T-cell (primary cell): ENCODE measurements at places on chromosomes 5 and 9. TPM values are rescaled to one million over a fixed set of nuclear protein-coding genes. Genes with fewer than 3 reads are reported as not detected.

DNA sequence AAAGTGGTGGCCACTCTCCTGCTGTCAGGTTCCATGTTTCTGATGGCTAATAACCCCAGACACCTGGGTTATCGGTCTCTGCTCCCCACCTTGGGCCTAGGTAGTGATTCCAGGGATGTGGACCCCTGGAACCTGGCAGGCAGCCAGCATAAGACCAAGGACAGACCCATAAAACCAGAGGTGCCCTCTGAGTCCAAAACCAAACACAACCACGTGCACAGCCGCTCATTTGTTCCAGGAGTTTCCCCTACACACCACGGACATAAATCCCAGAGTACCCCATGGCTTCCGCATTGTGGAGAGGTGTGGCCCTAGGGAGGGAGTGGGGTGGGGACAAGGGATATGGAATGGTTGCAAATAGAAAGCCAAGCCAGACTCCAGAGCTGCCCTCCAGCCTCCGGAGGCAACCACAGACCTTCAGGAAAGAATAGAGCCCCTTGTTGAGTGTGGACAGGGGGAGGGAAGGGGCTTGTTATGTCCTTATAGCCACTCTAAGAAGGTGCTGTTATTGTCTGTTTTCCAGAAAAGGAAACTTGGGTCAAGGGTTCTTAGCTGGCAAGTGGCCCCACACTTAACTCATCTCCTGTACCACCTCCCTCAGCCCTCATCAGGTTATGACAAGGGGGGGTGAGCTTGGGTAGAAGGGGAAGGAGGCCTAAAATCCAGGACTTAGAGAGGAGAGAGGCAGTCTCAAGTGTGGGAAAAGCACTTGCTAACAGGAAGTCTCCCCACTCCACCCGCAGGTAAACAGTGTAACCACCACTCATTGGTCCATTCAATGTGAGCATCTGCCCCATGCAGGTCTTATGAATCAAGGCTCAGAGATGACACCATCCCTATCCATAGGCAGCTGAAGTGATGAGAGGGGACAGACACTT lies 23.6 kb upstream of the CYSTM1 start:
- no peak for DNase-seq

GRCh38 chr9:92950359-92950955 lies 3.1 kb downstream of the FGD3 start:
- DNase-seq: no peak

DNA sequence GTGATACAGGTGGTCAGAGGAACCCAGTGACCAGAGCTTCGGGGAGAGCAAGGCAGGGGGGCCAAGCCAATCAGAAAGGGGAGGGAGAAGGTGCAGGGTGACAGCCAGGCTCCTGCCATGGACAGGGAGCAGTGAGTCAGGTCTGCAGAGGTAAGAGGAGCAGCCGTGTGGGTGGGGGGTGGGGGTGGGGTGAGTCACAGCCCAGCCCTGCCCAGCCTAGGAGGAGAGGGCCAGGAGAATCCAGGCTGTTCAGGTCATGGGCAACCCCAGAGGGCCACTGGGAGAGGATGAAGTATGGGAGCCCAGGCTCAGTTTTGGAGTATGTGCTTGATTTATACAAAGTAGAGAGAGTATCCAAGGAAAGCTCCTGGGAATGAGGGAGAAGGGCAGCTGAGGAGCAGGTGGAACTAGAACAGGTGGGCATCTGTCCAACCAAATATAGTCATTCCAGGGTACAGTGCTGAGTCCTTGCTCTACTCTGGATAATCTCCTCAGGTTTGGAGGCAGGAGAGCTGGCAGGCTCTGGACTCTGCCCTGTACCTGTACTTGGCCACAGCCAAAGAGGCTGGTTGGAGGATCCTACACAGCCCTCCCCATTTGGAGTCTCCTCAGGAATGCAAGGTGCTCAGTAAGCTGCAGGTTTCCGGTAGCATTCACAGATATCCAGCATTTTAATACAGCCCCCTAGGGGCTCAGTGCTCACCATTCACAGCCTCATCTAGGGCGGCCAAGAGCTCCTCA lies 1.6 kb downstream of the HBEGF start:
- no peak for DNase-seq

PCDHGA7 gene
- total RNA-seq: 0.21 TPM

SLC28A3 gene
- not detected for total RNA-seq

- no peak for DNase-seq
These were observed 280.0 kb downstream of the GAS1 start for GRCh38 chr9:86667307-86667706.
